Inflammatory macrophage (primary cell): ENCODE measurements at places on chromosomes 2 and 18.

GRCh38 chr18:50159654-50160046 lies 35.3 kb downstream of the MYO5B start:
- no peak for DNase-seq

GRCh38 chr18:38923126-38923525 lies 1357.5 kb upstream of the CELF4 start:
- no peak for DNase-seq

DNA sequence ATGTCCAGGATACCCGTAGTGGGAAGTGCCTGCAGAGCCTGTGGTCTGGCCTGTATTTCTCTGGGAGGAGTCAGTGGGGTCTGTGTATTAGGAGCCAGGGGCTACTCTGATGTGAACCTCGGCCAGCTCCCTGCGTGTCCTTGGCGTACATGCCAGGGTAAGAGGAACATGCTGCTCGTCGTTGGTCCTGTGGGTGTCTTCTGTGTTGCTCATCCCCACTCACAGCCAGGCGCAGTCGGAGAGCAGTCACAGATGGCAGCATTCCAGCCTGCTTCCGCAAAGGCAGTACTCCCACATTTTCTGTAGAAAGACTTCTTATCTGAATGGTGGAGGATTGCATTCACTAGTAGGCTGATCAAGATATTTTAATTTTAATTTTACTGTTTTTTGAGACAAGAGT lies 84.9 kb downstream of the DGKD start:
- DNase-seq, result no peak

GRCh38 chr2:177063331-177063730 lies 149.3 kb upstream of the HNRNPA3 start:
- no peak for DNase-seq
